G401 (cell line): ENCODE measurements at places on chromosomes 7 and 10.

GRCh38 chr10:44295644-44296241 is 89.2 kb downstream of the CXCL12 start:
- no peak for DNase-seq

DNA sequence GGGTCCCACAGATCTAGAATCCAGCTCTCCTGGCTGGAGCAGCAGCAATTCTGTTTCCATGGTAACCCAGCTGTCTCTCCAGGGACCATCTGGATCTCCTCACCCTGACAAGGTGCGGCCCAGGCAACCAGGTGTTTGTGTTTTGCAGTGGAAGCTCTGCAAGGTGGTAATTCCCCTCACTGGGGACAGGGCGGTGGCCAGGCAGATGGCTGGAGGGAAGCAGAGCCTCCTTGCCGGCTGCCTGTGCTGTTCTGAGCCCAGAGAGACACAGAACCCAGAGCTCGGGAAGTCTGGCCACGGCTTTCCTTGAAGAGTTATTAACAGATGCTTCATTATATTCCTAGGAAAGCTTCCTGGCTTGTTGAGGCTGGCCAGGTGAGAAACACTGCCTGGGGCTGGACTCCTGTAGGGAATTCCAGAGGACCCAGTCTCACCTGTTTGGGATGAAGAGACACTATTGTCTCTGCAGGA is 118.2 kb upstream of the PPIF start:
- no peak for DNase-seq

GRCh38 chr10:62819141-62819920 is 3.2 kb upstream of the EGR2 start:
- no peak for DNase-seq

DNA sequence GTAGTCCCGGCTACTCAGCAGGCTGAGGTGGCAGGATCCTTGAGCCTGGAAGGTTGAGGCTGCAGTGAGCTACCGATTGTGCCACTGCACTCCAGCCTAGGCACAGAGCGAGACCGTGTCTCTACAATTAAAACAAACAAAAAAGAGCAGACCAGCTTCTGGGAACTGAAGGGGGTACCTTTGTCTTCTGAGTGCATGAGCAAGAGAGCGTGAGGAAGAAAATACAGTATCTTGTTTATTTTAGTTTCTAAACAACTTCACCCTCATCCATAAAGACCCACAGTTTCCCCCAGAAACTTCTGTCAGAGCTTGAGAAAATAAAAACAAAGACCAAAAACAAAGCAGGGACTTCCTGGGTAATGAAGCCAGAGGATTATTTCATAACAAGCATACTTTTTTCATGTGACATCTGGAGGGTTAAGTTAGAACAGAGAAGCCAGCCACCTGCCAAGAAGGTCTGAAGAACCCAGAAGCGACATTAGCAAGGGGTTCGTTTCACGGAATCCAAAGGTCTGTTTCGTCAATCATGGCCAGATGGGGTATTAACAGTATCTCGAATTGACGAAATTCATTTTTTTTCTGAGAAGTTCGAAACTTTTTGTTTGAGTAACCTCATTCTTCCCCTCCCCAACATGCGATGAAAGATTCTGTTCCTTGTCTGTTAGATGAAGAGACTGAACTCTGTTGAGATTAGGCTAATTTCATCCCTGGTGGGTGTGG is 10.2 kb upstream of the IL2RA start:
- no peak for DNase-seq

DNA sequence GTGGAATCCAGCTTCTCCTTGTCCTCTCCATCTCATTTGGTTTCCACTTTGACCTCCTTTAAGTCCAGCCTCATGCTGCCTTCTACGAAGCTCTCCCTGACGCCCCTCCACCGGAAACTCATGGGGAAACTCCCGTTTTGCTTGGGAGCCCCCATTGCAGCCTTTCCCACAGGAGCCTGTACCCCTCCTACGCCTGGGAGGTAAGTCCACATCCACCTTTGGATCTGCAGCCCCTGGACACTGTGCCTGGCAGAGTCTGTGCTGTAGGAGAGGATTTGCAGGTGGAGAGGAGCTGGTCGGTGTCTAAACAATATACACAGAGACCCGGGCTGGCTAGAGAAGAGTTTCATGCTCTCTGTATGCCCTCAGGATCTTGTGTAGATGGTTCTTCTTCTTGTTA is 296.1 kb downstream of the GLRX3 start:
- DNase-seq: no peak

GRCh38 chr7:3588341-3588740 is 287.3 kb downstream of the SDK1 start:
- DNase-seq: no peak

- DNase-seq: no peak
Measured at GRCh38 chr7:76424413-76425111, at the start of gene ZP3. TSS of gene ZP3 (plus strand) at chr7:76424950. CDS start at chr7:76424965, 15 bp downstream.
